Placental pericyte (primary cell): ENCODE measurements at places on chromosomes 1 and 21. TPM values are rescaled to one million over a fixed set of nuclear protein-coding genes. Genes with fewer than 3 reads are reported as not detected.

VCAM1 gene
- total RNA-seq: 33.8 and 113 TPM in 2 replicates

TMPRSS15 gene
- not detected in 2 replicates for total RNA-seq

PSRC1 gene
- total RNA-seq: 2.4 and 31.5 TPM in 2 replicates

CHI3L2 gene
- total RNA-seq: not detected in 2 replicates

DENND1B gene
- 7.9 and 15.3 TPM in 2 replicates for total RNA-seq

DIP2A gene
- 21.9 and 35.6 TPM in 2 replicates for total RNA-seq

TSPAN2 gene
- not detected in 2 replicates for total RNA-seq

ACTA1 gene
- total RNA-seq: not detected in 2 replicates

MMEL1 gene
- total RNA-seq: not detected in 2 replicates

CENPS gene
- 11.8 and 14.6 TPM in 2 replicates for total RNA-seq

ANGPTL7 gene
- total RNA-seq: 0.88 TPM in 1 of 2 replicates, not detected in the other

CFHR1 gene
- total RNA-seq: not detected in 2 replicates

CLCA4 gene
- not detected in 2 replicates for total RNA-seq

CD48 gene
- not detected in 2 replicates for total RNA-seq

DLGAP3 gene
- total RNA-seq: not detected in 2 replicates

ACOT11 gene
- 1.5 and 2.1 TPM in 2 replicates for total RNA-seq

S100A2 gene
- total RNA-seq: 1.1 and 2.1 TPM in 2 replicates

PTGFR gene
- total RNA-seq: 4.6 and 9.3 TPM in 2 replicates

EXTL1 gene
- under 0.01 and 0.43 TPM in 2 replicates for total RNA-seq

PTPN22 gene
- under 0.01 and 2.0 TPM in 2 replicates for total RNA-seq

NHLH1 gene
- under 0.01 and 0.14 TPM in 2 replicates for total RNA-seq

ETV3L gene
- total RNA-seq: not detected in 2 replicates

PLEKHN1 gene
- 0.66 and 4.9 TPM in 2 replicates for total RNA-seq

CCDC24 gene
- total RNA-seq: 3.7 and 4.4 TPM in 2 replicates

NBPF4 gene
- total RNA-seq: 0.14 and 0.66 TPM in 2 replicates

CAPN9 gene
- not detected in 2 replicates for total RNA-seq

TRIM33 gene
- total RNA-seq: 29.5 and 40.7 TPM in 2 replicates

SAMD11 gene
- total RNA-seq: 1.1 and 2.9 TPM in 2 replicates

RHD gene
- not detected in 2 replicates for total RNA-seq

GIPC2 gene
- 0.14 TPM in 1 of 2 replicates, not detected in the other for total RNA-seq

PGLYRP4 gene
- total RNA-seq: not detected in 2 replicates

SHCBP1L gene
- 0.14 TPM in 1 of 2 replicates, not detected in the other for total RNA-seq

WLS gene
- total RNA-seq: 107 and 282 TPM in 2 replicates

SH2D1B gene
- not detected in 2 replicates for total RNA-seq

SPATA45 gene
- total RNA-seq: not detected in 2 replicates

RIPPLY3 gene
- under 0.01 TPM in 1 of 2 replicates, not detected in the other for total RNA-seq

LAPTM5 gene
- 0.43 TPM in 1 of 2 replicates, not detected in the other for total RNA-seq

CD247 gene
- total RNA-seq: not detected in 2 replicates

SLC66A1 gene
- 28.9 and 53.4 TPM in 2 replicates for total RNA-seq

S100B gene
- 0.29 TPM in 1 of 2 replicates, not detected in the other for total RNA-seq

AIRE gene
- not detected in 2 replicates for total RNA-seq

STYXL2 gene
- not detected in 2 replicates for total RNA-seq

S100A14 gene
- not detected in 2 replicates for total RNA-seq

CELA3B gene
- not detected in 2 replicates for total RNA-seq

ADORA3 gene
- 0.43 TPM in 1 of 2 replicates, not detected in the other for total RNA-seq

GJA8 gene
- not detected in 2 replicates for total RNA-seq

NBPF9 gene
- total RNA-seq: 21.2 and 24.7 TPM in 2 replicates

SLC25A34 gene
- total RNA-seq: 0.22 and 0.43 TPM in 2 replicates

AMY1A gene
- total RNA-seq: not detected in 2 replicates

ADCY10 gene
- total RNA-seq: under 0.01 and 0.22 TPM in 2 replicates

CELF3 gene
- not detected in 2 replicates for total RNA-seq

ZSWIM5 gene
- 0.22 and 4.3 TPM in 2 replicates for total RNA-seq

CD52 gene
- total RNA-seq: not detected in 2 replicates
